Activated T-helper 1 cell treated with anti-CD3 and anti-CD28 coated beads, Interleukin-2, amount 50 U/mL, for 16 hours (primary cell): ENCODE measurements at places on chromosomes 7 and 10.

DNA sequence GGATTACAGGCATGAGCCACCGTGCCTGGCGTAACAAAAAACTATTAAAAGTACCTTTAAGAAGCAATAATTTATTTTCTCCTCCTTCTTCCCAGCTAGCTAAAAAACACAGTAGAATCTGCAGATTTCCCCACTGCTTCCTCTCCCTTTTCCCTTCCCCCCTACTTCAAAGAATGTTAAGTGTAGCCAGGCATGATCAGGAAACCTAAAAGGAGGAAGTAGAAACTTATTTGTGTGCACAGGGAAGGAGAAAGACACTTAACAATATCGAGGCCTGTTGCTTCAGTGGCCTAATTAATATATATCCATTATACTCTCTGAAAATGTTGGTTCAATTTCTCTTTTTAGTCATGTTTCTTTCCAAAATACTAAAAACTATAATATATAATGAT is 127.7 kb downstream of the NRBF2 start:
- no peak for DNase-seq

GRCh38 chr7:79298145-79298760 is 155.2 kb downstream of the MAGI2 start:
- no peak for DNase-seq

DNA sequence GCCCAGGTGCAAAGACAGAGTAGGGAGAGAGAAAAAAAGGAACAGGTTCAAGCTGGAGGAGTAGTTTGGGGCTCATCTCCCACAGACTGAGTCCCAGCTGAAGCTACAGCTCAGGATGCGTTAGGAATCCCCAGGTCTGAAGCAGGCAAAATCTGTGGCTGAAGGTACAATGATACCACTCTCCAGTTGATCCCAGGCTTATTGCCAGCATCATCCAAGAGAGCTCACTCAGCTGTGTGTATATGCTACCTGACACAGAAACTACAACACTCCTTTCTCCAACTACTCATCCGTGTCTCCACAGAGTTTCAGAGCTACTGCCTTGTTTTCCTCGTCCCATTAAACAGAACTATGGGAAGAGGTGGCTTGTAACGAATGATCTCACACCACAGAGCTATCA is 851.3 kb downstream of the GRID1 start:
- DNase-seq = no peak

DNA sequence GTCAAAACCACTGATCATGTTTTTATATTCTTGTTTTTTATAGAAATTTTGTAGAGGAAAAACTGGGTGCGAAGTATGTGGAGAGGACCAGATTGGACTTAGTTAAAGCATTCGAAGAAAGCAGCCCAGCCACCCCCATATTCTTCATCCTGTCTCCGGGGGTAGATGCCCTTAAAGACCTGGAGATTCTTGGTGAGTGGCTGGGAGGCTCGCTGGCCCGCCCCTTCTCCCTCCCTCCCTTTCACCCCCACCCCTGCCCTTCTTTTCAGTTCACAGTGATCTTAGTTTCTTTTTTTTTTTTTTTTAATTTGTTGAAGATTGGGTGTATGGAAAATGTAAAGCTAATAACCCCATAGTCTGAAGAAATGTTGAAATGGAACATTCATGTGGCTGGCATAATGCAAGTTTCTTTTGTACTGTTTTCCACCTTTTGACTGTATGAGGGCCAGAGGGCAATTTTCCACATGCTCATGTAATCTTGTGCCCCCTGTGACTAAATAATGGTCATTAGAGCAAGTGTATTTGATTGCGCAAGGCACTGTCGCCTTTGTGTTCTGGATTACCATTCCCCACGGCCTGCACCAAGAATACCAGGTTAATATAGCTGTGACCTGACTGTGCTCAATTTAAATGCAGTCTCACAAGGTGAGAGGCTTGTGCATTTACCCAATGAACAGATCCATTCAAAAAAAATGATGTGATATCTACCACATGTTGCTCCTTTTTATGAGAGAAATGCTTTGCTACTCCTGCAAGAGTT is 77.7 kb downstream of the CDCA7L start:
- DNase-seq = no peak

DNA sequence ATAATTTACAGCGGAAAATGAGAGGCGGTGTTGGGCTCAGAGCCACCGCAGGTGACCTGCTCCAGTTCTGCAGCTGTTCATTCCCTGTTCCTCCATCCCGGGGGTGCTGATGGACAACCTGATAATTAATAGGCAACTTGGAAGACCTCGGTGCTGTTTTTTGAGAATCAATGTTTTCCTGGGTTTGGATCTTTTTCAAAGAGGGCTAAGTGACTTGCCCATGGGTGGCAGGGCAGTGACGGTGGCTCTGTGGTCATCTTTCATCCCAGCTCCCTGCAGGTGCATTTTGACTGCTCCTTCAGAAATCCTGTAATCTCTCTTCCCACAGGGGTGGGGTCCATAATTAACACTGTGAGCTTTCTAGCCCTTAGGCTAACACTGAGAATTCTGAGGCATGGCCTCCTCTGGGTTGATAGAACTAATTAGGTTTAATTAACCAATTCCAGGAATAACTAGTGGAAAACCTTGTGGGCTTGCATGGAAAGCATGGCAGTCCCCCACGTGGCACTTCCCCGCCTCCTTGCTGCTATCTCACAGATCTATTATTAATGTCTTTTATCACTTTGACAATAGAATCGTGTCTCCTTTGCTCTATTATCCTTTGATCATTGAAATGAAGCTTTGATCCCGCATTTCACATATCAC is 217.9 kb downstream of the GLRX3 start:
- DNase-seq = no peak

DNA sequence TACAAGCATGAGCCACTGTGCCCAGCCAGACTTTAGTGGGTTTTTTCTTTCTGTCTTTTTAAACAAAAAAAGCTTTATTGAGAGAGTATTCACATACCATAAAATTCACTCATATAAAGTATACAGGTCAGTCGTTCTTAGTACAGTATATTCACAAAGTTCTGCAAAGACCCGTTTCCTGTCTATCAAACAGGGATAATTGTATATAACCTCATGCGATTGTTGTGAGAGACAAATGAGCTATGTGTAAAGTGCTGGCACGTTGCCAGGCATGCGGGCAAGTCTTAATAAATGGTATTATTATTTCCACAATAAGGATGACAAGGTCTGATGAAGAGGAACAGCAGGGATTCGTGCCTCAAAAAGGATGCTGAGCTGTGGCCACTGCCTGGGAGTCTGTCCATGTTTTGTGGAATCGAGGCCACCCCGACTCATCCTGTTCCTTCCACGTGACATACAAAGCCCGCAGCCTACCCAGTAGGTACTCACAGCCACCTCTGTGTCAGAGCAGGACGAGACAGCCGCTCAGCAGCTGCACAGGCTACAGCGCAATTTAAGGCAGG is 51.6 kb downstream of the SMKR1 start:
- DNase-seq = no peak

DNA sequence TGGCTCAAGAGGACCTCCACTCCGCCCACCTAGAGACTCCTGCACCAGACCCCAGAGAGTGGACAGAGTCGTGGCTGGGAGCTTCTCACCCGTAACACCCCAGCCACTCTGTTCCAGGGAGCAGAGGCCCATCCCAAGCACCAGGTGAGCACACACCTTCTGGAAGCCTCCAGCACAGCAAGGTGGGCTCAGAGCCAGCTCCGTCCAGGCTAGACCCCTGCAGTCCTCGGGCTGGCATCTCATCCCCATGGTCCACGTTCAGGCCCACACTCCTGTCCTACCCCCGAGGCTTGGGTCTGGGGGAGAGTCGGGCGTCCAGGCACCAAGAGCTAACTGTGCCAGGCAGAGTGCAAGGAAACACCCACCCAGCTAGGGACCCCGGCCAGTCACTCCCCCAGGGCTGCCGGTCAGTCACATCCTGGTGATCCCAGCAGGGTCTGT is 13.2 kb downstream of the PDGFA start:
- DNase-seq = no peak

GRCh38 chr10:78947226-78947625 is 121.5 kb upstream of the ZMIZ1 start:
- no peak for DNase-seq

GRCh38 chr7:31633467-31633866 is 53.5 kb upstream of the PPP1R17 start:
- DNase-seq = no peak

DNA sequence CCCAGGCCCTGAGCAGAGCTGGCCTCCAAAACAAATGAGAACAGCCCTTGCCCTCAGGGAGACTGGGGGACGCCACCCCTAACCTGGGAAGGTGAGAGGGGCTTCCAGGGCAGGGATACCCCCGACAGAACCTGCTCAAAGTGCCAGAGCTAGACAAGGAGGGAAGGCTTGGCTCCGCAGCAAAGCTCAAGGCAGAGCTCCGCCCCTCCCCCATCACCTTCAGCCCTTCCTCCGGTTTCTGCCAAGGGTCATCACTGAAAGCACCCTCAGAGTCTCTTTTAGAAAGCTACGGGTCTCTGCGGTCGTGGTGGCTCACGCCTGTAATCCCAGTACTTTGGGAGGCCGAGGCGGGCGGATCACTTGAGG is 73.4 kb upstream of the CUX1 start:
- DNase-seq = no peak

GRCh38 chr10:123771877-123772644 is 105.9 kb downstream of the GPR26 start:
- DNase-seq = no peak

GRCh38 chr7:39608278-39608677 is 15.1 kb upstream of the RALA start:
- DNase-seq = no peak

- DNase-seq = no peak
These were observed 189.3 kb downstream of the POLR1F start for GRCh38 chr7:19519443-19520021.

- DNase-seq = no peak
These were observed 23.2 kb upstream of the ZNF32 start for GRCh38 chr10:43671659-43672531.

DNA sequence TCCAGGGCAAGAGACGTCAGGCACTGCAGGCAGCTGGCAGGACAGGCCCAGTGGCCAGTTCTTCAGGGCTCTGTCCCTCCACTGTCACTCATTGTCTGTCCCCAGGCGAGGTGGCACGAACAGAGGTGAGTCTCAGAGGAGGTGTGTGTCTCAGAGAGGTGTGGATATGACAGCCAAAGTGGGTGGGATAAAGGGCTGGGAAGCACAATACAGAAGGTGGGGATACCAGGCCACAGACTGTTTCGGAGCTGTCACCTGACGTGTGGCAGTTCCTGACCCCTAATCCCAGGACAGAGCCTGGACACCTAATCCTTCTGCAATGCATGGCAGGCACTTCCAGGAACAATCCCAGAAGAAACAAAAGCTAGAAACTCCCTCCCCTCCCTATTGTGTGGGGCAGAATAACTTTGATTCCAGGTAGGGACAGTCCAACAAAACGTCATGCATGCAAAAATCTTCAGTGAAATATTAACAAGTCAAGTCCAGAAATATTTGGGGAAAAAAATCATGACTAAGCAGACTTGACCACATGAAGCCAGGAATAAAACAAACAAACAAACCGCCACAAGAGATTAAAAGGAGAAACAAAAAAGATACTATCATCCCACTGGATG is 11.6 kb downstream of the KLRG2 start:
- no peak for DNase-seq

- no peak for DNase-seq
These were observed 223.5 kb downstream of the ARHGAP12 start for GRCh38 chr10:31705136-31705535.

- DNase-seq = no peak
These were observed 1.9 kb downstream of the DKK1 start for GRCh38 chr10:52316001-52316400.

GRCh38 chr10:32956365-32957197 is 1.4 kb downstream of the ITGB1 start:
- no peak for DNase-seq
